ENCODE measurements at places on chromosomes 3 and 15. TPM values are rescaled to one million over a fixed set of nuclear protein-coding genes. Genes with fewer than 3 reads are reported as not detected.

The VGLL3 gene
- 5.0 TPM for total RNA-seq

The CTDSPL2 gene
- total RNA-seq: 71.9 TPM

DNA sequence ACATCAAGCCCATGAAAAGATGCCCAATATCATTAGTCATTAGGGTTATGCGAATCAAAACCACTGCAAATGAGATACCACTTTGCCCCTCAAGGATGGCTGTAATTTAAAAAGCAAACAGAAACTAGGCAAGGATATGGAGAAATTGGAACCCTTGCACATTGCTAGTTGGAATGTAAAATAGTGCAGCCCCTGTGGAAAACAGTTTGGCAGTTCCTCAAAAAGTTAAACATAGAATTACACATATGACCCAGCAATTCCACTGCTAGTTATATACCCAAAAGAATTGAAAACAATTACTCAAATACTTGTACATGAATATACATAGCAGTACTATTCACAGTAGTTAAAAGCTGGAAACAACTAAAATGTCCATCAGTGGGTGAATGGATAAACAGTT is 186.8 kb upstream of the CGNL1 start:
- DNase-seq: no peak

DNA sequence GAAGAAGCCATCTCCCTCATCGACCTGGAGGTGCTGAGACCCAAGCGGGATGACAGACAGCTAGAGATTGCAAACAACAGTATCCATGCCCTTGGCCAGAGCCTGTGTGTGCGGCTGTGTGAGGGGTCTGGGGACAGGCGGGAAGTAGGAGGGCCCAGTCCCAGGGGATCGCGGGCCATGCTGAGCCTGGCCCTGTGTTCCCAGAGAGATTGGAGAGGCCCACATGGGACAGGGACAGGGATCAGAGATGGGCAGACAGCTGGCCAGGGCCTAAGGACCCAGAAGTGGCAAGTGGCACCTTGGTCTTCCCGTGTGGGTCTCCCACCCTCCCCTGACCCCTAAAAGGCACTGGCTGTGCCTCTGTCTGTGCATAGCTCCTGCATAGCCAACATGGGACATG is 10.9 kb upstream of the RHO start:
- no peak for DNase-seq

The PLSCR5 gene
- not detected for total RNA-seq

The CSPG4 gene
- 0.04 TPM for total RNA-seq

DNA sequence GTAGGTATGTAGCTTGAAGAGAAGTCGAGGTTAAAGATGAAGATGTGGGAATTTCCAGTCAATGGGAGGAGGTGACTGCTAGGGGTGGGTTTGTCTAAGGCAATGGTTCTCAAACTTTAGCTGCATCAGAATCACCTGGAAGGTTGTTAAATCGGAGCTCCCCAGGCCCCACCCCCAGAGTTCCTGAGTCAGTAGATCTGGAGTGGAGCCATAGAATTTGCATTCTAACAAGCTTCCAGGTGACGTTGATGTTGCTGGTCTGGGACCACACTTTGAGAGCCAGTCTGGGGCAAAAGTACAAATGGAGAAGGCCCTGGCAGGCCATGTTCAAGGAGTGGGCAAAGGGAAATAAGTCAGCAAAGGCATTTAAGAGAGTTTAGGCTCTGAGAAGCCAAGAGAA is 69.1 kb downstream of the CMTM8 start:
- DNase-seq: no peak

The TMEM39A gene
- 50.7 TPM for total RNA-seq

The WDR93 gene
- total RNA-seq: 0.07 TPM

DNA sequence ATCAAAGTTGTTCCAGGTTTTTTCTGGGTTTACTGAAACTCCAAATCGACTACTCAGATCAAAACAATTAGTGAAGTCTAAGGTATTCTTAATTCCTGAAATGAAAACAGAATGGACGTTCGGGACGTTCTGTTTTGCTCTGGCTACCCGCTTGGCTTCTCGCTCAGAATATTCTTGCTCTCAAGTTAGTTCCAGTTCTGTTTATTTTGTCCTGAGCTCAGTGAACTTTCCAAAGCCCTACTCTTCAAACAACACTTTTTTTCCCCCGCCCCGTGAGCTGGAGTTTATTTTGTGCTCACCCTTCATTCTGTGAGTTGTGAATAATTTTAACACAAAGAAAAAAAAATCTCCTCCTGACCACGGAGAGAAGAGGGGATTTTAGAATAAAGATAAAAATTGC is 72.6 kb downstream of the SAMMSON start:
- DNase-seq: no peak

The ZNF662 gene
- 1.4 TPM for total RNA-seq

- DNase-seq: no peak
Observed at GRCh38 chr3:121477589-121477988, 68.2 kb downstream of the POLQ start.

The UBAP1L gene
- 0.40 TPM for total RNA-seq

The ETFA gene
- total RNA-seq: 189 TPM

- no peak for DNase-seq
Observed at GRCh38 chr3:60402931-60403330, 848.3 kb downstream of the FHIT start.

DNA sequence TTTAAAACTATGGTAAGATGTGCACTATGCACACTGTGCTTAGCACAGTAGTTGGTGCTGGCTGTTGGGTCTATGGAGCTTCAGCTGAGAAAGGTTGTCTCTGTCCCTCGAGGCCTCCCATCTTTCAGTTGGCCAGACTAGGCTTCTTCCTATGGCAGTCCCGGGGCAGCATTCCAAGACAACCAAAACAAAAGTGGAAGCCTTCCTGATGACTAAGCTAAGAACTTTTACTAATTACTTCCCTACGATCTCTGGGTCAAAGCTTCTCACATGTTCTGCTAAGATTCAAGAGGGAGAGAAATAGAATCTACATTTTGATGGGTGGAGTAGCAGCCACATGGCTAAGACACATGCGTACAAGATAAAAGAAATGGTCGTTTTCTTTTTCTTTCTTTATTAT is 342.8 kb downstream of the TUSC7 start:
- peak; percentile 20 for DNase-seq

DNA sequence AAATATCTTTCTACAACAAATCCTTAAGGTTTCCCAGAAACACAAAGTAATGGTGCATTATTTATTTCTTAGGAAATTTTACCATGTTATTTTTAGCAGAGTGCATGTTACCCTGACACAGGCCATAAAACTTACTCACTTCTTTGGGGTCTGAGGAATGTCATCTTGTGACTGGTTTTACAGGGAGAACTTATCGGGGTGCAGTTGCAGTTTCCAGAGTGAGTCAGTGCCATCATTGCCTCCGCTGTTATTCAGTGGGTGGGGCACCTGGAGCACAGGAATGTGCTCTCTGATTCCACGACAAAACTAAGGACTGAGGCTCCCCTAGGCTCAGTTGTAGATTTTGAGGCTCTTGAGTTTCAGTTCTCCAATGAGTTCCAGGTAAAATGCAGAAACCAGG is 11.1 kb upstream of the GREM1 start:
- no peak for DNase-seq

DNA sequence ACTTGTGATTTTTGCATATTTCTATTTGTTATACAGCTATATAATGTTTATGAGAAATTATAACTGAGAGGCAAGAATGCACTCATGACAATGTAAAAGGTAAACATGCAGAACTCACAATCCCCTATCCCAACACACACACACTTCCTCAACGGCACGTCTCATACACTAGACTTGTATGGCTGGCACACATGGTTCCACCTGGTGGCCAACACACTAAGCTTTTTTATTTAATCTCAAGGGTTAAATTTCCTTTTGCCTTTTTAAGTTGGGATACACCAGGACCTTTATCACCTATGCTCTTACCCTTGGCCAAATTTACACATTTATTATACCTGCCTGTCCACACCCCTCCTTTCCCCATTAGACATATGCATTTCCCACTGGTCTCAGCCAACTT is 88.6 kb upstream of the PSMD6 start:
- DNase-seq: no peak

GRCh38 chr3:129052675-129053074 is 7.9 kb upstream of the GP9 start:
- DNase-seq: no peak

- no peak for DNase-seq
Observed at GRCh38 chr3:78792212-78792611, 975.6 kb downstream of the ROBO1 start.

DNA sequence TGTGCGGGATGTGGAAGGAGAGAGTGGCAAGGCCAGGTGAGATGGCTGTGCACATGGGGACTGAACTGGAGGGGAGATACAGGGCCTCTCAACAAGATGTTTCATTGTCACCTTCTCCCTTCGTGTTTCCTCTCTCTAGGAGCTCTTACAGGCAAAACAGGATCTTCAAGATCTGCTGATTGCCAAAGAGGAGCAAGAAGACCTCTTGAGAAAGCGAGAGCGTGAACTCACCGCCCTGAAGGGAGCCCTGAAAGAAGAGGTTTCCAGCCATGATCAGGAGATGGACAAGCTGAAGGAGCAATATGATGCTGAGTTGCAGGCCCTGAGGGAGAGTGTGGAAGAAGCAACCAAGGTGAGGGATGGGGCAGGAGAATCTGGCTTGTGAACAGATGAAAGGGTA is 85.2 kb downstream of the CGNL1 start:
- DNase-seq: no peak

The KIF23 gene
- total RNA-seq: 32.8 TPM

The CPN2 gene
- not detected for total RNA-seq

- no peak for DNase-seq
Observed at GRCh38 chr15:26051761-26052675, 188.9 kb upstream of the ATP10A start.

The A4GNT gene
- not detected for total RNA-seq

GRCh38 chr15:95451938-95452337 is 878.6 kb upstream of the NR2F2 start:
- no peak for DNase-seq

DNA sequence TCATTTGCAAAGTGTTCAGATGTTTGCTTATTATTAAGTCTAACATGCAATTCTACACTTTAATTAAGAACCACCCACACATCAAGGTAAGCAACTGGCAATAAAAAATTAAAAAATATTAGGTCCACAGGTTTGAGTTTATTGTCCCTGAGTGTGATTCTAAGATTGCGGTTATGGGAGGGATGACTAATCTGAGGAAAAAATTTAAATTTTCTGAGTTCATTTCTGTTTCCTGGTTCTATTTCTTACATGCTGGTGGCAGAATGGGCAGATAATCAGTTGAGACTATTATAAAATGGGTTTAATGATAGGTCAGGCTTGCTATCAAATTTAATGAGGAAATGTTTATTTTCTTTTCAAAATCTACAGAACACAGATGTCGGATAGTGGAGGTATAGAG is 105.9 kb downstream of the TP63 start:
- DNase-seq: no peak

- no peak for DNase-seq
Observed at GRCh38 chr3:68963891-68964290, 31.5 kb upstream of the TAFA4 start.
